ENCODE measurements at places on chromosomes 7 and 10. TPM values are rescaled to one million over a fixed set of nuclear protein-coding genes. Genes with fewer than 3 reads are reported as not detected.

The NIPSNAP2 gene
- 32.6 TPM for total RNA-seq

The TFAM gene
- total RNA-seq: 52.7 TPM

The PROSER2 gene
- total RNA-seq: 1.0 TPM

The PDZD7 gene
- 1.1 TPM for total RNA-seq

The PLXDC2 gene
- 1.0 TPM for total RNA-seq

The GOLGA7B gene
- total RNA-seq: 10.8 TPM

The NRAP gene
- not detected for total RNA-seq

The GRID1 gene
- total RNA-seq: not detected

GRCh38 chr10:86730227-86730626 lies 26.2 kb upstream of the BMPR1A start:
- no peak for DNase-seq
- H3K4me1 ChIP-seq: no peaks in the 10 kb centered on the region
- H3K4me3 ChIP-seq: no peak overlapping the region
- H3K36me3 ChIP-seq: no peaks in the 10 kb centered on the region
- H3K27ac ChIP-seq: no peak overlapping the region

GRCh38 chr10:119416855-119417254 lies 125.7 kb downstream of the RGS10 start:
- H3K36me3 ChIP-seq: no peaks in the 10 kb centered on the region
- DNase-seq: peak; percentile 76
- H3K27ac ChIP-seq: no peak overlapping the region
- no peak overlapping the region for H3K4me3 ChIP-seq

DNA sequence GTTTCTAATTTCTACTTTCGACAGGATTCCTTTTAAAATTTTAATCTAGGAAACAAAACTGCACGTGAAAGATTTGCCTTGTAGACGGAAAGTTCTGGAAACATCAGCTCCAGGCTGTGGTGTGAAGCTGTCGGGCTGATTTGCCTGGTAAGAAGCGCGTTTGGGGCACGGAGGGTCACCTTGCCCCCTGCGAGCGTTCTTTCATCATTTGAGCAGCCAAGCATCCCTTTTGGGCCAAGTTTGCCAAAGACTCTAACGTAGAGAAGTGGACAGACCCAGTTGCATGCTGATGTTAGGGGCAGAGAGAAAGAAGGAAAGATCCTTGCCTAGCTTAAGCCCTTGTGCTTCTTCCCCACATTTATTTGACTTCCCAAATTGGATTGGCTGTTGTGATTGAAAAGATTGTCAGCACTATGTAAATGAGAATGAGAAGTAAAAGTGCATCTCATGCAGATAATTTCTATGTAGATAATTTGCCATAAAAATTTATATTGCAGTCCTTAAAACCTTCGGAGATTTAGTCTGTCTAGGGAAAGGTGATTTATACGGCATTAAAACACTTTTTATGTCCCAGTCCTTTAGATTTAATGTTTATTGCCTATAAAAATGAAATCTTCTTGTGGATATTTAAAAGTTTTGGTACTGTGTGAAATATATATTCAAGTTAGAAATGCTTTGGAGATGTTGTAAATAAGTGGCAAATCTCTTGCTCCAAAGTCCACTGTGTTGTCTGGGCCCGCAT lies 76.1 kb downstream of the CUX1 start:
- H3K36me3 ChIP-seq: no peaks in the 10 kb centered on the region
- H3K27me3 ChIP-seq: no peaks in the 10 kb centered on the region
- DNase-seq: no peak
- H3K4me1 ChIP-seq: no peaks in the 10 kb centered on the region
- no peak overlapping the region for H3K27ac ChIP-seq
- no peak overlapping the region for H3K4me3 ChIP-seq

DNA sequence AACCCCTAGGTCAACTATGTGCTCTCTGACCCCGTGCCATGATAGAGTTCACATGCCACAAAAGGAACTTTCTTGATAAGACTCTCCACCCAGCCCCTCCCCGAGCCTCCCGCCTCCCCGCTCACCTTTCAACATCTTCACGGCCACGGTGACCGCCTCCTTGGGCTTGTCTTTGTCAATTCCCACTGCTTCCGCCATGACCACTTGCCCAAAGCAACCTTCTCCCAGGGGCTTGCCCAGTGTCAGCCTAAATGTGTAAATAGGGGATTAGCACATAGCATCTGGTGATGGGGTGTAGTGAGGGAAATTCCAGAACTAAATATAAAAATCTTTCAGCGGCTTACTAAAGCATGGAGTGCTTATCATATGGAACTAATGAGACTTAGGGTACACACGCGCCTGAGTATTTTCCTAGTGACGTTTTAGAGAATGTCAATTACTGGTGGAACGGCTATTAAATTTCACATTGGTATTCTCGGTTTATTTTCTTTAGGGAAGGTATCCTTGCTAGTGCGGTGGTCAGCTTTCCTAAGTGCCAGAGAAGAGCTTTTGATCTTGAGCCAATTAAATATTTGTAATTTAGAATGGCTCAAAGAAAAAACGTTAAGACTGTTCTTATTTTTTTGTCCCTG lies 97.4 kb downstream of the FGFR2 start:
- no peak for DNase-seq
- H3K27ac ChIP-seq: no peak overlapping the region
- no peaks in the 10 kb centered on the region for H3K4me1 ChIP-seq
- no peaks in the 10 kb centered on the region for H3K27me3 ChIP-seq
- H3K4me3 ChIP-seq: no peak overlapping the region

- no peaks in the 10 kb centered on the region for H3K36me3 ChIP-seq
- DNase-seq: no peak
- peaks cover 2% of the 10 kb centered on the region for H3K27me3 ChIP-seq
- H3K4me1 ChIP-seq: peaks cover 1% of the 10 kb centered on the region
- no peak overlapping the region for H3K27ac ChIP-seq
These were observed 27.3 kb upstream of the FAM20C start for GRCh38 chr7:164882-165660.

- no peak overlapping the region for H3K4me3 ChIP-seq
- H3K4me1 ChIP-seq: peaks cover 22% of the 10 kb centered on the region
- no peak overlapping the region for H3K27ac ChIP-seq
- no peaks in the 10 kb centered on the region for H3K27me3 ChIP-seq
- peaks cover 27% of the 10 kb centered on the region for H3K36me3 ChIP-seq
These were observed 141.9 kb upstream of the KLF14 start for GRCh38 chr7:130875901-130876300.

DNA sequence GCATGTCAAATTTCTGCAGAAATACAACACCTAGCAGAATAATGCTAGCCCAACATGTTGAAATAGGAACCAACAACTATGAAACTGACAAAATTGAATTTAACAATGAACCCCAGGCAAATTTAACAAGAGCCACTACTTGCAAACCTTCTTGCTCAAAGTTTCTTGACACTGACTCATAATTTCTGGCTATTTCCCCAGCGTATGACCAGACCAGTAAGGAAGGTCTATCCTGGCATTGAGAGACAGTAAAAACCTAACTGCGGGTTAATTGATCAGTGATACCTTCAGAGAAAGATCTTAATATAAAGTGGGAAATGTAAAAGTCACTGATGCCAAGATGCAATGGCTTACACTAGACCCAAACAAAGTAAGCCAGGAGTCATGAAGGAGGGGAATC lies 510.1 kb downstream of the ARL4A start:
- no peak overlapping the region for H3K4me3 ChIP-seq
- H3K36me3 ChIP-seq: no peaks in the 10 kb centered on the region
- no peaks in the 10 kb centered on the region for H3K4me1 ChIP-seq
- no peak overlapping the region for H3K27ac ChIP-seq

GRCh38 chr10:84811113-84811512 lies 482.7 kb downstream of the CCSER2 start:
- DNase-seq: no peak
- no peak overlapping the region for H3K4me3 ChIP-seq
- H3K36me3 ChIP-seq: no peaks in the 10 kb centered on the region
- no peaks in the 10 kb centered on the region for H3K27me3 ChIP-seq
- H3K4me1 ChIP-seq: no peaks in the 10 kb centered on the region

DNA sequence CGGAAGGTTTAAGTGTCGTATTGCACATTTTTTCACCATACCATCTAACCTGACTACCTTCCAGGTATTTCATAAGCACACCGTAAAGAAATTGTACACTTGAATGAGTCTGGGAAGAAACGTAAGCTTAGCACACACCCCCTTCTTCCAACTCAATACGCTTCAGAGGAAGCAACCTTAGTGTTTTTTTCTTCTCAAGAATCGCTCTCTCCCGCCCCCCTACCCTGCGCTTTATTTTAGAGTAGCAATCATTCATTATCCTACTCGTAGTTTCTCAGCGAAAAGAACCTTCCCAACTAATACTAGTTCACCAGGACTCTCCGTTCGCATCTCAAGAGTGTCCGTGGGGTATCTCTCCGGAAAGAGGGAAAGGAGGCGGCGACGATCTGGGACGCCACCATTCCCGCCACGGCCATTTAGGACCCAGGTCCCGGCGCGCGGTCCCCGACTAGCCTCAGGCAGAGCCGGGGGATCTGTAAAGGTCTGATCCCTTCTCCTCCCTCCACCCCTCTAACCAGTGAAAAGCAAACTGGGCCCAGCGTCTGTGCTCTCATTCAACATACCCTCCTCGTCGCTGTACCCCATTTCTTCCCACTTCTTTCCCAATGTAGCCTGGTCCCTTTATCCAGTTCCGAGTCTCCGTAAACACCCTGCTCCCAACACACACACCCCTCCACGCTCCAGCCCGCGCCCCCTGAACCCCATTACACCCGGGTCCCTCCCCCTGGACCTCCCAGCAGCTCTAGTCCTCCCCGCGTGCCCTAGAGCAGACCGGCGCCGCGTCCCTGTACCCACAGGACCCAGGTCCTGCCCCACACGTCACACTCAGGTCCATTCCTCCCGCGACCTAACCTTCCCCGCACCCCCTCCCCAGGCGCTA lies 16.0 kb downstream of the MYOZ1 start:
- H3K36me3 ChIP-seq: peaks cover 2% of the 10 kb centered on the region
- no peaks in the 10 kb centered on the region for H3K27me3 ChIP-seq
- peak; percentile 38 for DNase-seq

GRCh38 chr10:72133517-72133916 lies 45.2 kb upstream of the SPOCK2 start:
- DNase-seq: no peak
- H3K27ac ChIP-seq: peak overlapping the region; percentile 49
- peaks cover 36% of the 10 kb centered on the region for H3K36me3 ChIP-seq
- no peak overlapping the region for H3K4me3 ChIP-seq

- no peak for DNase-seq
- H3K4me1 ChIP-seq: no peaks in the 10 kb centered on the region
- H3K36me3 ChIP-seq: no peaks in the 10 kb centered on the region
- no peaks in the 10 kb centered on the region for H3K27me3 ChIP-seq
- H3K4me3 ChIP-seq: no peak overlapping the region
- H3K27ac ChIP-seq: no peak overlapping the region
These were observed 231.9 kb upstream of the PPP1R3A start for GRCh38 chr7:114150689-114151088.

GRCh38 chr10:47438857-47439474 lies 44.9 kb downstream of the ANXA8 start:
- H3K27me3 ChIP-seq: peaks cover 18% of the 10 kb centered on the region
- no peak overlapping the region for H3K4me3 ChIP-seq
- no peak overlapping the region for H3K27ac ChIP-seq
- H3K36me3 ChIP-seq: no peaks in the 10 kb centered on the region
- DNase-seq: no peak

- H3K36me3 ChIP-seq: peaks cover 31% of the 10 kb centered on the region
- no peak overlapping the region for H3K4me3 ChIP-seq
These were observed 76.2 kb downstream of the INPP5A start for GRCh38 chr10:132613566-132614348.

GRCh38 chr7:91942312-91942711 lies 1.6 kb downstream of the AKAP9 start:
- no peak for DNase-seq
- H3K4me1 ChIP-seq: peaks cover 23% of the 10 kb centered on the region
- peak overlapping the region; percentile 97 for H3K4me3 ChIP-seq
- H3K27me3 ChIP-seq: no peaks in the 10 kb centered on the region
- peaks cover 12% of the 10 kb centered on the region for H3K36me3 ChIP-seq

DNA sequence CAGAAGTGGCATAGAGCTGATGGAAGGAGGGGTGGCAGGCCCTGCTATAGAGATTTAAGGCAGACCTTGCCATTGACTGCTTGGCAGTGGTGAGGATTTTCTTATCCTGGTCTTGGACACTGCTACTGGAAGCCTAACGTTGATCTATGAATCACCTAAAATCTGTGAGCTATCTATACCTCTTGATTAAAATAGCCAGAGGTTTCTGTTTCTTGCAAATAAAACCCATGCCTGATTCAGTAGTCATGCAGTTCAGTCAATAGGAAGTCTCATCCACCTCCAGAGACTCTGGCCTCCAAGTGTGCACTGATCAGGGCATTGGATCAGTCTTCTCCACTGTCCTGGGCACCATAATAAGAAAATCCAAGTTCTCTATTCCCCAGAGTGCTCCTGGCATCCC lies 286.5 kb downstream of the PTEN start:
- peaks cover 14% of the 10 kb centered on the region for H3K4me1 ChIP-seq
- peaks cover 9% of the 10 kb centered on the region for H3K36me3 ChIP-seq
- peaks cover 5% of the 10 kb centered on the region for H3K27me3 ChIP-seq
- no peak for DNase-seq
- H3K27ac ChIP-seq: no peak overlapping the region

- H3K36me3 ChIP-seq: peaks cover 61% of the 10 kb centered on the region
- no peak for DNase-seq
- H3K27ac ChIP-seq: no peak overlapping the region
These were observed 7.4 kb downstream of the IFIT3 start for GRCh38 chr10:89335226-89335625.

DNA sequence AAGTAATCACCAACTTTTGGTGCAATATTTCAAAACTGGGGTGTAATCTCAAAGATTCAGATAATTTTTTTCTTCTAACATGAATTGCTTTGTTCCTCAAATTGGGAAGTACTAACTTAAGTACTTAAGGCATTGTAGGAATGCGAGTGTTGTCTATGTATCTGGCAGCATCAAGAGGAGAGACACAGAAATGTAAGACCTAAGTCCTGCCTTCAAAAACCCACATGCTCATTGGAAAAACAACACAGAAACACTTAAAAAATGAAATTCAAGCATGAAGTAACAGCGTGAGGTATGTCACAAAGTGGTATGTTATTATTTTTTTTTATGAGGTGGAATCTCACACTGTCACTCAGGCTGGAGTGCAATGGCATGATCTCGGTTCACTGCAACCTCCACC lies 288.5 kb downstream of the ZEB1 start:
- H3K27ac ChIP-seq: no peak overlapping the region
- H3K4me3 ChIP-seq: no peak overlapping the region
- peaks cover 7% of the 10 kb centered on the region for H3K27me3 ChIP-seq
- peaks cover 5% of the 10 kb centered on the region for H3K4me1 ChIP-seq
- no peaks in the 10 kb centered on the region for H3K36me3 ChIP-seq
- DNase-seq: no peak

DNA sequence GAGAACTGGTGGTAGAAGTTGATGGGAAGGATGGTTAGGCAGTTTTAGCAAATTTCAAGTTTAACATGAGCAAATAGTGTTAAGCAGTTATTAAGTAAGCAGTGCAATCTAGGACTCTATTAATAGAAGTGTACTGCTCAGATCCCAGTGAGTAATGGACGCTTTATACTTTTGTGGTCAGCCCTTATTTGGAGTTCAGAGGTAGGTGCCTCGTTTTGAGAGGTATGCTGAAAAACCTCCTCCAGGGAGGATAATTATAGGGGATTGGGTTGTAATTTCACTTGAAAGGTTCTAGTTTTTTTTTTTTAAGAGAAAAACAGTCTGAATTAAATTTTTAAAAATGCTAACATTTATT lies 33.5 kb upstream of the CCDC7 start:
- no peaks in the 10 kb centered on the region for H3K36me3 ChIP-seq
- no peak for DNase-seq
- H3K4me3 ChIP-seq: no peak overlapping the region
- no peaks in the 10 kb centered on the region for H3K27me3 ChIP-seq
- peaks cover 3% of the 10 kb centered on the region for H3K4me1 ChIP-seq

- no peaks in the 10 kb centered on the region for H3K36me3 ChIP-seq
- H3K27me3 ChIP-seq: no peaks in the 10 kb centered on the region
- no peak for DNase-seq
- no peak overlapping the region for H3K27ac ChIP-seq
- no peak overlapping the region for H3K4me3 ChIP-seq
These were observed 323.3 kb downstream of the CRPPA start for GRCh38 chr7:16098058-16098457.

All from activated naive CD8-positive, alpha-beta T cell treated with anti-CD3 and anti-CD28 coated beads, Interleukin-2, amount 10 ng/mL, durations not matched to agents 7 days and 5 days (primary cell).